ENCODE measurements at places on chromosomes 11 and 22.

DNA sequence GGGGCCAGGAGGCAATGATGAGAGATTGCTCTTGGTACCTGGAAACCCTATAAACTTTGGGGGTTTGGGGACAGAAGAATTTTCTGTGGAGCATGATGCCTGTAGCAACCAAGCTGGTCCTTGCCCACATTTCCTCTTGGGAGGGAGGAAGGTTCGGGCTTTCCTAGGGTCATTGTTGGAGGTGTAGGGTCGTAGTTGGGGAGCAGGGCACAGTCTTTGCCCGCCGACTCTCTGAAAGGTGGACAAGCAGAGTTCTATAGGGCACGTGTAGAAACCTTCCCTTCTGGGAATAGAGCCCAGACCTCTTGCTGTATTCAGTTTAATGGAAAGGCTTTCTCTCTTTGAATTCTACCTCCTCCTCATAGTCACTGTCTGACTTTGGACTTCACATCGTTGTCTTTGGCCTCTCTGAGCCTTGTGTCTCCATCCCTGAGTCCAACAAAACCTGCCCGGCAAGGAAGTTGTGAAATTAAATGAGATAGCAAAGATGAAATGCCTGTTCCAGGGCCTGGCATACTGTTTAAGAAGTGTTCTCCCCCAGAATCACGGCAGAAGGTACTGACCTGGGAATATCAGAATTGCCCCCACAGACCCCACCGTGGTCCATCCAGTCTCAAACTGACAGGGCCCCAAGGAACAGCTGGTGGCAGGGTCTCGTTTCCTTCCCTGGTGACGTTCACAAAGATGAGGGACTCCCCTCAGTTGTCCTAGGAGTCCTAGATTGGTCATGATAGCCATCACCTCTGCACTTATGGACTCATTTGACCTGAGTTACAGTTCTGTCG, 1.6 kb downstream of the PRDM11 start:
- no peak for DNase-seq

- DNase-seq, result no peak
Measured at GRCh38 chr11:118002541-118003423, 16.6 kb downstream of the IL10RA start.

- no peak for DNase-seq
Measured at GRCh38 chr11:20458905-20459632, 71.6 kb downstream of the PRMT3 start.

DNA sequence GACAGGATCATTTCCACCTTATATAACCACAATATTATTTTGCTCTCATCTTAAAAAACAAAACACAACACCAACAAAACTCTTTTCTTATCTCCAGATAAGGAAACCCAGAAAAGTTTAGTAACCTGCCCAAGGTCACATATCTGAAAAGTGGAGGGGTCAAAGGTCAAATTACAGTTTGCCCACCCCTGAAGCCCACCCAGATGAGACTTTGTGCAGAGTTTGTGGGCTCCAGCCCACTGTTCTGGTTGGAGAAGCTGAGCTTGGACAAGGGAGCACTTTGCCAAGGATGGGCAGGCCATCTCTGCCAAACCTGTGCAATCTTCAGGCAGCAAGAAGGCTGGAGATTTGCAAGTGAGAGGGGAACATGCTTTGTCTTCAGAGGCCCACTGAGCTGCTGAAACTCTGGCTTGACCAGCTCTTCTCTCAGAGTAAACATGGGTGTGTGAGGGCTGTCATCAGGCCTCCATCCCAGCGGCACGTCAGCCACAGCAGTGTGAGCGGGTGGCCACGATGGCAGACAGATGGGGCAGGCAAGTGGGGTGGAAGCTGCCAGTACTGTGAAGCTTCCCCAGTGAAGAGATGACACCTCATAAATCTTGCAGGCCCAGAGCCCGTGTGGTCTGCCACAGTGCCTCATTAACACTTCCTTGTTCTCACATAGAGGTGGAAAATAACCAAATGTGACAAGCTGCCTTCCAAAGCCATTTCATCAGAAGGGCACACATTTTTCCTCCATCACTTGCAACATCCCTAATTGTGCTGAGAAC, 111.8 kb downstream of the CCDC81 start:
- peak; percentile 67 for DNase-seq

DNA sequence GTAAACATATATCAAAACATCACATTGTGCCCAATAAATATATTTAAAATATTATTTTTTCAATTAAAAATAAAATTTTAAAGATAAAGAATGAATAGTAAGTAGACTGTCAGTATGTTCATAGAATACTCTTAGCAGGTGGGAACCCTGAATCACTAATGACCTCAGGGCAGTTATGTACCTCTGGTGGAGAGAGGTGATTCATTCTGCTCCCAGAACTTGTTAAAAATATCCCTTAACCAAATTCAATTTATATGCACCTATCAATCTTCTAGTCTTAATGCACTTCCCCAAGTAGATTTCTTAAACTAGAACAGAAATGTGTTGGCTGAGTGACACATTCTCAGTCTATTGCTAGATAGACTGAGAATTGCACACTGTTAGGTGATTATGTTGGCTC, 183.9 kb upstream of the SYN3 start:
- no peak for DNase-seq

DNA sequence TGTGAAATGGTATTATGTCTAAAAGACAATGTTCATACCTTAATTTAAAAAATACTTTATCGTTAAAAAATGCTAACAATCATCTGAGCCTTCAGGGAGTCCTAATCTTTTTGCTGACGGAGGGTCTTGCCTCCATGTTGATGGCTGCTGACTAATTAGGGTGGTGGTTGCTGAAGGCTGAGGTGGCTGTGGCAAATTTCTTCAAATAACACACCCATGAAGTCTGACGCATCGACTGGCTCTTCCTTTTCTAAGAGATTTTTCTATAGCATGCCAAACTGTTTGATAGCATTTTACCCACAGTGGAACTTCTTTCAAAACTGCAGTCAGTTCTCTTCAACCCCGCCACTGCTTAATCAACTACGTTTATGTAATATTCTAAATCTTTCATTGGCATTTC, 33.6 kb downstream of the TCF20 start:
- DNase-seq, result no peak

DNA sequence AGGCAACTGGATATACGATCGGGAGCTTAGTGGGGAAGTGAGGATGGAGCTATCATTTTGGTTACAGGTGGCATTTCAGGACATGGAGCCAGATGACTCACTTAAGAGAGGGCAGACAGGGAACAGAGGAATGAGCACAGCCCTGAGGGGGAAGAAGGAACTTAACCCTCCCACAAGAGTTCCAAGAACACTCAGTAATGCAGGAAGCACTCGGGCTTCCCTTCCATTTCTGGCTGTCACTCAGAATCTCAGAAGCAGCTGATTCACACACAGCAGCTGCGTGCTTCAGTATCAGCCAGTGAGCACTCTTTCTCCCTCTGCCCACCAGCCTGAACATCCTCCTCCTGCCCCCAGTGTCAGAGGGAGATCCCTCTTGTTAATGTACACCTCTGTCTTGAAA, 34.8 kb downstream of the EFCAB6 start:
- DNase-seq, result peak; percentile 21

DNA sequence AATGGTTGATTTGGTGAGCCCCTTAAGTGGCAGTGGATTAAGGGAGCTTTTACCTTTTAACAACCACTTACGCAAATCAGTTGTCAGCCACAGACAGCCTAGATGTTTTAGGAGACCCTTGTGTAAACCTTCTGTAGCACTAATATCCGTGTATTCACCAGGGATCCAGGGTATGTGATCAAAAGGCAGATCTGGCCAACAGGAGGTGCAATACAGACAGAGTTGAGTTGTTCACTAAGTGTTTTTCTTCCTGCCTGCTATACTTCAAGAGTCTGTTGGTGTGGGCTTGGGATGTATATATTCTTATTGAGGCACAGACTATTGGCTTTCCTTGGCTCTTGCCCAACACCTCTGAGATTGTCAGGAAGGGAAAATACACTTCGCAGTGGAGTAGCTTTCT, 175.1 kb downstream of the FAT3 start:
- no peak for DNase-seq

- no peak for DNase-seq
Measured at GRCh38 chr11:70483077-70483861, 84.9 kb downstream of the CTTN start.

GRCh38 chr11:578276-579035, 2.2 kb downstream of the PHRF1 start:
- no peak for DNase-seq

GRCh38 chr11:122153746-122154145, 37.7 kb upstream of the BLID start:
- DNase-seq, result no peak

- no peak for DNase-seq
Measured at GRCh38 chr22:19807914-19808872, 46.5 kb downstream of the GNB1L start.

GRCh38 chr11:2077061-2077802, 62.0 kb downstream of the IGF2 start:
- DNase-seq, result no peak

- DNase-seq, result no peak
Measured at GRCh38 chr11:101428918-101429317, 154.9 kb downstream of the TRPC6 start.

DNA sequence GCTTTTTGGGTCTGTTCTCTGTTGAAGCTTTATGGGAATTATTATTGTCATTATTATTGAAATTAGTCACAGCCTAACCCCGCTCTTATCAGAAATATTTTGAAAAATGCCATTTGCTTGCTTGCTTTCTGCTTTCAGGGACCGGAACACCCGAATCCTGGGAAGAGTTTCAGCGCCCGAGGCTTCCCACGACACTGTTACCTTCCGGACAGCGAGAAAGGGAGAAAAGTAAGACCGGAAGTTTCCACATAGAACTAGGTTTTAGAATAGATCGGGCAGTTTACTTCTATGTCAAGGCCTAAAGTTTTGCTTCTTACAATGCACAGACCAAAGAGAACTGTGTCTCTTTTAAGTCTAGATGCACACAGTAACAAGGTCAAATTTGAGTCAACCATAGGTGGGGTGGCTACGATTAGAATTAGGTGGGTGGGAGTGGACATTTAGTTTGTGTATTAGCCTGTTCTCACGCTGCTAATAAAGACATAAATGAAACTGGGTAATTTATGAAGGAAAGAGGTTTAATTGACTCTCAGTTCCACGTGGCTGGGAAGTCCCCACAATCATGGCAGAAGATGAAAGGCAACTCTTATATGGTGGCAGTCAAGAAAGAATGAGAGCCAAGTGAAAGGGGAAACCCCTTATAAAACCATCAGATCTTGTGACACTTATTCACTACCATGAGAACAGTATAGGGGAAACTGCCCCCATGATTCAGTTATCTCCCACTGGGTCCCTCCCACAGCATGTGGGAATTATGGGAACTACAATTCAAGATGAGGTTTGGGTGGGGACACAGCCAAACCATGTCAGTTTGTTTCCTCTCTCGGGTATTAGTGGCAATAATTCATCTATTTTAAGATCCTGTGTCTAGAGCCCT, 12.9 kb downstream of the MPEG1 start:
- DNase-seq, result no peak

DNA sequence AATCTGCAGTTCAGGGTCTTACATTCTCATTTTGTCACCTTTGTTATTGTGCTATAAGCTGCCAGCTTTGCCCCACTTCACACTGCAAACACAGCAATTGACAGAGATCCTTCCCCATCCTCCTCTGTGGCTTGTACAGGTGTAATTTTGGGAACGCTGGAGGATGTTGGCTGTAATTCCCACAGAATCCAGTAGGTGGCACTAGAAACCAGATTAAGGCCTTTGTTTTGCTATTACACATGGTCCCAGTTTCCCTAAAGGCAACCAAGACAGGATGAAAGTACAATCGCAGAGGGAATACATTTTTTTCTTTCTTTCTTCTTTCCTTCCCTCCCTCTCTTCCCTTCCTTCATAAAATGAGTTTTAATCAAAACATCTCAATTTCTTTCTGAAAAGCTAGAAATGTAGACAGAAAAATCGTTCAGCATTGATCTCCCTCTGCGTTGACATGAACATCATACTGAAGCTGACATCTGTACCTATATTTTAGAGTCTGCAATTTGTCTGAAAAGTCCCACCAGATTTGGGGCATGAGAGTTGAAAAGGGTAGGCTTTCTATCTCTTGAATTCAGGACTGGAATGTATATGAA, 21.3 kb upstream of the NELL1 start:
- peak; percentile 65 for DNase-seq

- no peak for DNase-seq
Measured at GRCh38 chr11:69409812-69410645, 71.4 kb upstream of the LINC01488 start.

DNA sequence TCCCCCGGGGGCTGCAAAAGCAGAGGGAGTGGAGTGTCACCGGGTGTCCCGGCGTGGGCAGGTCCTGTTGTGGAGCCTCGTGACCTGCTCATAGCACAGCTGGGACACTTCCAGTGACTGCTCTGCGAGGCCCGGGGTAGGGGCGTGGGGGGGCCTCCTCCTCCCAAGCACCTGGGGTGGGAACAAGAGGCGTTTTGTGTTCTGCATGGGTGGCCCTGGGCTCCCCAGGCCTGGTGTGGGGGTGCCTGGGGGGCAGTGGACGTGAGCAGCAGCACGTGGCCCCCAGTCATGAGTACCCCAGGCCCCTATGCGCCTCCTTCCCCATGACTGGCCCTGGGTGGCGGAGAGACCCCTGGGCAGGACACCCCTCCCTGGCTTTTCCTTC, 104.7 kb downstream of the KCNQ1 start:
- DNase-seq, result no peak

DNA sequence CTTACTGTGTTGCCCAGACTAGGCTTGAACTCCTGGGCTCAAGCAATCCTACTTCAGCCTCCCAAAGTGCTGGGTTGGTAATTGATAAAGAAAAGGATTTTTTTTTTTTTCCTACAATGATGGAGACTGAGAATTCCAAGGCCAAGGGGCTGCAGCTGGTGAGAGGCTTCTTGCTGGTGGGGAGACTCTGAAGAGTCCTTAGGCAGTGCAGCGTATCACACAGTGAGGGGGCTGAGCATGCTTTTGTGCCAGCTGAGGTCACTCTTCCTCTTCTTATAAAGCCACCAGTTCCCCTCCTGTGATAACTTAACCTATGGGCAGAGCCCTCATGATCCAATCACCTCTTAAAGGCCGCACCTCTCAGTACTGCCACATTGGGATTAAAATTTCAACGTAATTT, 28.2 kb upstream of the CCDC81 start:
- no peak for DNase-seq

DNA sequence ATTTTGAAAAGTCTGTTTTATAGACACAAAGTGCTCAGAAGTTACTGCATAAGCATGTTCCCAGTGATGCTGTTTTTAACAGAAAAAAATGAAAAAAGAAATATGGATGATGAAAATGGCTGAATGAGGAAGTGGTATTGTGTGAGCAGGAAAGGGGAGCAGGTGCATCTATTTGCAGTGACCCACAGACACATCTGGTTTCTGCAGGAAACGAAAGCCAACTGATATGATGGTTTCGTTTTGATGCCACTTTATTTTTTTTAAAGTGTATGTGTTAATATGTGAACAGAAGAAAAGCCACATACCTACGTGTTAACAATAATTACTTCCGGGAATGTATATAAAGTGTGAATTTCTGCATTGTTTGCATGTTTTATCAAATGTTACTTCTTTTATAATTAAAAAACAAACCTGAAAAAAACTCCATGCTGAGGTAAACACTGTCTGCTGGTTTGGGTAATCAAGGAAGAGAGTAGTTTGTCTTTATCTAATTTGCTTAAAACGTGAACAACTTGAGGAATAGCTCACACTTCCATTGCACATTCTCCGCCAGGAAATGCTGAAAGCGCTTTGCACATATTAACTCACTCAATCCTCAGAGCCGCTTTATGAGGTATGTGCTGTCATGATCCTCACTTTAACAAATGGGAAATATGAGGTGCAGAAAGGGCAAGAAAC, 1335.9 kb downstream of the TBC1D22A start:
- no peak for DNase-seq

GRCh38 chr11:67731583-67731982, 57.2 kb upstream of the ALDH3B2 start:
- DNase-seq, result peak; percentile 43

Measured in NCI-H510A treated with DMSO at 0.1 percent for 48 hours (cell line).